ENCODE measurements at places on chromosomes 4 and X.

DNA sequence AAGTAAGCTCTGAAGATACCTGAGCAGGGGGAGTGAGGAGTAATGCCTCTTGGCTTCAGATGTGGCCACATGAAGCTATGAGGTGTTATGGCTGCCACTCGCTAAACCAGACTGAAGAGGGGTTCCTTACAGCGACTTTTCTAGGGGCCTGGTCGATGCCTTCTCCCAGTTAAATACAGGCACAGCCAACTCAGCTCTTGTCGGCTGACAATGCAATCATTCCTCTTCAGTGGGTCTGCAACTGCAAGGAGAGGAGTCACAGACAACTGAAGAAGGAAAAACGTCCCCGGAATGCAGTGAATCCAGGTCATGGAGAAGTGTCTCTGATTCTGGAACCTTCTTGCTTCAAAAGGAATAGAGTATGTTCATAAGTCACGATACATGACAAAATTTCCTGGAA, 106.4 kb downstream of the RNF150 start:
- no peak for DNase-seq

DNA sequence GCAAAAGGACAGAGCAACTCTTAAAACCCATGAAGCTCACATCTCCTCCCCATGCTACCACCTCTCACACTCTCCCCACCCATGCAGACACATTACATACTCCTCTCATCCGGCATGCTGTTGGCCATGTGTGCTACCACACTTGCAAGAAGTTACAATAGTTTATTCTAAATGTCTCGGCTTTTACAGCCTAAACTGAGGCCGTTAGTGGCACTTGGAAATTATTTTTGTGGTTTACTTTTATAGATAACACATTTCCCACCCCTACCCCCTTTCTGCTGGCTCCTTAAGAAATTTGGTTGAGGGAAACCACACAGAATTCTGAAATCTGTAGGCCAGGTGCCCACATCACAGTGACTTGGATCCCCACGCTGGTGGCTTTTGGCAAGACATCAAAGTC, 141.1 kb upstream of the HHIP start:
- peak; percentile 12 for DNase-seq

GRCh38 chrX:68749426-68749825, 79.4 kb upstream of the EFNB1 start:
- no peak for DNase-seq

GRCh38 chrX:42680666-42681065, 97.3 kb downstream of the PPP1R2C start:
- DNase-seq = no peak

DNA sequence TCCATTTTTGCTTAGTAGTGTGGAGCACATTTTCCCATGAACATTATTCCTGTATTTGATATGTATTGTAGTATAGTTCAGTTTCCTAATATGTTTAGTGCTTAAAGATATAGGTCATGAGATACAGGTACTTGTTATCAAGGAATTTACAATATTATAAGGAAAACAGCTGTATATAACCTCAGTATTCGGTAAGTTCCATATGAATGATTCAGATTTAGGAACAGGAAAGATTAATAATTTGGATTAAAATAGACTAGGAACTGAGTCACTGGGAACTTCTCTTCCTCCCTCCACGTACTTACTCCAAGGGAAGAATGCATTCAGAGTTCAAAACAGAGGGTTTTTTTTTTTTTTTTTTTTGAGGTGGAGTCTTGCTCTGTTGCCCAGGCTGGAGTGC, 20.0 kb downstream of the DIAPH2 start:
- DNase-seq = no peak

DNA sequence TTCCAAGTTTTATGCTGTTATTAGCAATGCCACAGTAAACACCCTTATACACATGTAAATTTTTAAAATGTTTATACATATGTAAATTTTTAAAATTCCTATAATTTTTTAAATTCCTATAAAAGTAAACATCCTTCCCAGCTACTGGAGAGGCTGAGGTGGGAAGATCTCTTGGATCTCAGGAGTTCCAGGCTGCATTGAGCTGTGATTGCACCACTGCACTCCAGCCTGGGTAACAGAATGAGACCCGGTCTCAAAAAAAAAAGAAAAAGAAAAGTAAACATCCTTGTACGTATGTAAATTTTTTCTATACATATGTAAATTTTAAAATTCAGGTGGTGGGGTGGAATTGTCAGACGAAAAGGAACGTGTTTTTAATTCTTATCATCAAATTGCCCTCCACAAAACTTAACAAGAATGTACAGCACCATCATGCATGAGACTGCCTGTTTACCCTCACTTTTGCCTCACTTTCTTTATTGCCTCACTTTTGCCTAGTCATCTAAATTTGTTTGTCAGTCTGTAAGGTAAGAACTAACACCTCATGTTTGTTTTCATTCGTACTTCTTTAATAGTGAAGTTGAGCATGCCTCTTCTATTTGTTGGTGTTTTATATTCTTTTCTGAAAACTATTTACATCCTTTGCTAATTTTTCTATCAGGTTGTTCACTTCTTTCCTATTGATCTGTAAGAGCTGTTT, 8.0 kb downstream of the SLC7A3 start:
- no peak for DNase-seq

DNA sequence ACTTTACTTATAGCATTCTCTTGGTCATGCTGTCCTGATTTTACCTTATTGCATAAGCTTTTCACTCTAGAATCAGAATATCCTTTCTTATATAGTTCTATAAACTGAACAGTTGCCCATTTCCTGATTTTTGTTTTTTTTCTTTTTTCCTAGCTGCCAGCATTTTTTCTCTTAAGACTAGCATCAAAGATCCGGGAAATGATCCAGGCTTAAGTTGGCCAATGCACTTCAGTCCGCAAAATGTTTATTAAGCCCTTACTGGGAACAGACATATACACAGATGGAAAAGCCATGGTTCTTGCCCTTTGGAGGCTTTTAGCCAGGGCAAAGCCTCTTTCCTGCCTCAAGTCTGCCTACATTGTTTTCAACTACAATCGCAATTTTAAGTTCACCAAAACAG, 10.1 kb upstream of the BMP2K start:
- DNase-seq = peak; percentile 8

- DNase-seq = no peak
Observed at GRCh38 chr4:152680988-152681603, 1.3 kb upstream of the TMEM154 start.

- peak; percentile 31 for DNase-seq
Observed at GRCh38 chr4:53684136-53685130, 93.1 kb upstream of the LNX1 start.

- DNase-seq = no peak
Observed at GRCh38 chr4:3329887-3330286, 37.1 kb downstream of the RGS12 start.

DNA sequence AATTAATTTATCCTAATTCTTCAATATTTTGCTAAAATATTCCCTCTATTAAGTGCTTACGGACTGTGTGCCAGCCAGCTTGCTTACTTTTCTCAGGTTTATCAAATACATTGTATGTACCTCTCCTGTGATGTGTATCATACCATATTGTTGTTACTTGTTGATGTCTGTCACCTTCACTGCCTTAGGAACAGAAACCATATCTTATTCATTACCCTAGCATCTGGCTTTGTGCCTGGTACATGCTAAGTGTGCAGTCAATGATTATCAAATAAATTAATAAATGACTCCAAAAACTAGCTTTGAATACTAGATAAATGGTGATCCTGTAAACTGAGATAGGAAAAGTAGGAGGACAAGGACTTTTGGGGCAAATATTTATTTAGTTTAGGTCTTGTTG, 6.9 kb downstream of the CLCN3 start:
- no peak for DNase-seq

- DNase-seq = no peak
Observed at GRCh38 chr4:911871-912490, 20.1 kb downstream of the GAK start.

- DNase-seq = no peak
Observed at GRCh38 chr4:183377491-183377890, 55.3 kb upstream of the CLDN24 start.

DNA sequence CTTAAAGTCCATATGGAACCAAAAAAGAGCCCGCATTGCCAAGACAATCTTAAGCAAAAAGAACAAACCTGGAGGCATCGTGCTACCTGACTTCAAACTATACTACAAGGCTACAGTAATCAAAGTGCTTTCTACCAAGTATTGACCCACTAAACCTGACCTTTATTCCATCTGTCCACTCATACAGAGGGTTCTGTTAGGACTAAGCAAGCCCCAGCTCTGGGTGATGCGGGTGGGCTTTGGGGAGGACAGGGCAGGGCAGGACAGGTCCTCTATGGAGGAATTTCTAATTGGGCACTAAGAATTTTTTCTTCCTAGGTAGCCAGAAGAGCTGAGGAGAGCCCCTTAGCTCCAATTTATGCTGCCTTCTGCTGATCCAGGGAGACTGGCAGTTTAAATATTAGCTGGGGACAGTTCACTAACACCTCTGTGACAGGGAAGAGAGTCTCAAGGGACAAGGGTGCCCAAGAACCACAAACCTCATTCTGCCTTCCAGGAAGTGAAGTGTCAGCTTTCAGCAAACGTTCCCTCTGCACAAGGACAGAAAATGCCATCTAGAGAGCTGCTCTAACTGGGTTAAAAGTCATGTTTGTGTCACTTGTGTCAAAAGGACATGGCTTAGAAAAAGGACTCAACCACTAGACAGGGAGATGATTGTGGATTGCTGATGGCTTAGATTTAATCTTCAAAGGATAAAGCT, 143.2 kb downstream of the KIT start:
- DNase-seq = no peak

DNA sequence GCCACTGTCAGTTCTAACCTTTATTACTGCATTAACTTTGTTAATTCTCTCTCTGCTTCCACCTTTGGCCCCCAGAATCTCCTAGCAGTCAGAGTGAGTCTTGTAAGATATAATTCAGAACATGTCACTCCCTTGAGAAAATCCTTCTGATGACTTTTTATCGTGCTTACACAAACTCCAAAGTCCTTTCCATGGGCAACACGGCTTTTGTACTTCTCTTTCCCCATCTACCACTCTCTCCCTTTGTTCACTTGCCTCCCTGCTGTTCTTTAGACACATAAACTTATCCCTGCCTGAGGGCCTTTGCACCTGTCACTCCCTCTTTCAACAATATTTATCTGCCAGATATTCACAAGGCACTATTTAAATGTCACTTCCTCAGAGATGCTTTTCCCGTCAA, 64.8 kb downstream of the MAOB start:
- no peak for DNase-seq

GRCh38 chr4:124708517-124709300, 3.8 kb downstream of the ANKRD50 start:
- no peak for DNase-seq

GRCh38 chr4:9989918-9990635, 31.2 kb downstream of the SLC2A9 start:
- no peak for DNase-seq

DNA sequence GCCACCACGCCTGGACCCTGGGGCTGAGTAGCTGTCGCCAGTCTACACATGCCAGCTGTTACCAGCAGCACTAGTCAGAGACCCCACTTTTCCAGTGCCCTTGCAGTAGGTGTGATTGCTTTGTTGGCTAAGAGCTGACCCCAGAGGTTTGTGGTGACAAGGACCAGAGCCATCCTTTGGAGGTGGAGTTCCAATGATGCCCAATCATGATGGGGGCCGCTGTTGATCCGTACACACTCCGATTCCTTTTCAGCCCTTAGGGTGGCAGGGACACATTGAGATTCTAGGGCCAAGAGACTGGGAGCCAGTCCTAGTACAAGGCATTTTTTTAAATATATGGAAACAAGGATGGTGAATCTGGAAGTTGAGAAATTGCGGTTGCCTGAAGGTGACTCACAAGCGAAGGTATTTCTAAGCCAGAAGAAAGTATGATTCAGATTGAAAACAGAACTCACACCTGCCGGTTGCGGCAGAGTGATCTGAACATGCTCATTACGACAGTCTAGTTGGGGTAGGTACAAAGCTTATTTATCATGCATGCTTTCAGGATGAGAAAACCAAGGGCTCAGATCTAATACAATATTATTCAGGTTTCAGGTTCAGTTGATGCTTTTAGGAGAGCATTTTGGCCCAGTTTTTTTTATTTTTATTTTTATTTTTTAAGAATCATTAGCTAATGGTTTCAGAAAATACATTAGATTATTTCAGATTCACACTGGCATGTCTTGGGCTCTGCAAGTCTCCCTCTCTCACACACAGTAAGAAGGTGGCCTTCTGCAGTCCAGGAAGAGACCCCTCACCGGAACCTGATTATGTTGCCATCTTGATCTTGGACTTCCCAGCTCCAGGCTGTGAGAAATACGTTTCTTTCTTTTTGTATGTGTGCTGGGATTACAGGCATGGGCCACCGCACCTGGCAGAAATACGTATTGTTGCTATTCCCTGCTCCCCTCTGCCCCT, 43.4 kb downstream of the SHROOM2 start:
- DNase-seq = no peak

DNA sequence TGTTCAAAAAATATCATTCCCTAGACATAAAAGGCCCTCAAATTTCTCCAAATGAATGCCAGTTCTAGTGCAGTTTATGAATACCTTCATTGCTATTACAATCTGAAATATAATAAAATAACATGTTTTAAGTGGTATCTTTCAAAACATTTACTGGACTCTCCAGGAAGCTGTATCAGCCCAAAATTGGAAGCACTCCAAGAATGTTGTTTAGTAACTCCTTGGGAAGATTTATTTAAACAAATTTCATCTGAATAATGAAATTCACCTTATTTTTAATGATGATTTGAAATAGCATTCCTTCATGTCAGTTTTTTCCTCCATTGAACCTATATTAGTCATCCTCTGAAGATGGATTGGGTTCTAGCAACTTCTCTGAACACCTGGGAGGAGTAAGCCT, 217.2 kb upstream of the PCDH18 start:
- DNase-seq = no peak

GRCh38 chr4:75555294-75556164, at the start of gene ODAPH:
Gene ODAPH, plus strand, starts transcription at chr4:75556066. Its CDS starts 17 bp downstream, at chr4:75556083.
- no peak for DNase-seq

- peak; percentile 26 for DNase-seq
Observed at GRCh38 chrX:14528629-14529289, 577 bp upstream of the GLRA2 start.

- DNase-seq = no peak
Observed at GRCh38 chrX:23610495-23610894, 56.8 kb upstream of the PRDX4 start.

DNA sequence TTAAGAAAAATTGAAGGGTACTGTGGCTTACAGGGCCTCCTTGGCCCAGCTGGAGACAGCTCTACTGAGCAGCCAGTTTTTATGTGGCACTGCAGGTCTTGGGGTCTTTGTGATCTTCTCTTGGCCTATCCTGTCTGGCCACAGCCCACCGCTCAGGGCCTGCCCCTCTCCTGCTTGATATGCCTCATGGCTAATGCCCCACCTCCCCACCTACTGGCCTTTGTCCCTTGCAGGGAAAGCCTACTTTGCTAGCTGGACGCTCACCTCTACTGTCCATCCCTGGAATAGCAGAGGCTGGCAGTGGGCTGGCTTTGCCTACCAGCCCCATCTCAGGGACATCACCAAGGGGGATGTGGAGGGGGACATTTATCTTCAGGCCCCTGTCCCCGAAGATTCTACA, 134.1 kb downstream of the PJA1 start:
- DNase-seq = no peak

GRCh38 chrX:153953342-153953830, 8.9 kb upstream of the RENBP start:
- DNase-seq = peak; percentile 29

- no peak for DNase-seq
Observed at GRCh38 chr4:6504900-6505496, 32.6 kb upstream of the PPP2R2C start.

GRCh38 chr4:18051281-18051680, 29.7 kb upstream of the LCORL start:
- DNase-seq = no peak

All from skin of body (tissue), 3 donors.